ENCODE measurements at places on chromosomes 7 and 10.

- no peak for DNase-seq
Observed at GRCh38 chr7:81690251-81690650, 79.6 kb downstream of the HGF start.

DNA sequence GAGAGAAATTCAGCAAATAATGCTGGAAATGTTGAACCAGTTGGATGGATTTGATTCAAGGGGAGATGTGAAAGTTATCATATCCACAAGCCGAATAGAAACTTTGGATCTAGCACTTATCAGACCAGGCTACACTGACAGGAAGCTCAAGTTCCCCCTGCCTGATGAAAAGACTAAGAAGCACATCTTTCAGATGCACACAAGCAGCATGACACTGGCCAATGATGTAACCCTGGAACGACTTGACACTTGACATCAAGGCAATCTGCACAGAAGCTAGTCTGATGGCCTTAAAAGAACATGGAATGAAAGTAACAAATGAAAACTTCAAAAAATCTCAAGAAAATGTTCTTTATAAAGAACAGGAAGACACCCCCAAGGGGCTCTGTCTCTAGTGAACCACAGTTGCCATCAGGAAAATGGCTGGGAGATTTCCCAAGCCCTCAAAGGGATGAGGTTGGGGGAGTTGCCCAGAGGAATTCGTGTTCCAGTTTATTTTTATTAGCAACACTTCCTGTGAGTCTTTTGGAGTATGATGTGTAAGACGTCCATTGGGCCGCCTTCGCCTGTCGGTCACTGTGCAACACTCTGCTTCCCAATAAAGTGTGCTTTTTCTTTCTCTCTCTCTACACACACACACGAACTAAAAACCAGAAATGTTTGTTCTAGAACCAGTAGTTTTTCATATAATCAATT is 200.0 kb downstream of the HIBADH start:
- no peak for DNase-seq

DNA sequence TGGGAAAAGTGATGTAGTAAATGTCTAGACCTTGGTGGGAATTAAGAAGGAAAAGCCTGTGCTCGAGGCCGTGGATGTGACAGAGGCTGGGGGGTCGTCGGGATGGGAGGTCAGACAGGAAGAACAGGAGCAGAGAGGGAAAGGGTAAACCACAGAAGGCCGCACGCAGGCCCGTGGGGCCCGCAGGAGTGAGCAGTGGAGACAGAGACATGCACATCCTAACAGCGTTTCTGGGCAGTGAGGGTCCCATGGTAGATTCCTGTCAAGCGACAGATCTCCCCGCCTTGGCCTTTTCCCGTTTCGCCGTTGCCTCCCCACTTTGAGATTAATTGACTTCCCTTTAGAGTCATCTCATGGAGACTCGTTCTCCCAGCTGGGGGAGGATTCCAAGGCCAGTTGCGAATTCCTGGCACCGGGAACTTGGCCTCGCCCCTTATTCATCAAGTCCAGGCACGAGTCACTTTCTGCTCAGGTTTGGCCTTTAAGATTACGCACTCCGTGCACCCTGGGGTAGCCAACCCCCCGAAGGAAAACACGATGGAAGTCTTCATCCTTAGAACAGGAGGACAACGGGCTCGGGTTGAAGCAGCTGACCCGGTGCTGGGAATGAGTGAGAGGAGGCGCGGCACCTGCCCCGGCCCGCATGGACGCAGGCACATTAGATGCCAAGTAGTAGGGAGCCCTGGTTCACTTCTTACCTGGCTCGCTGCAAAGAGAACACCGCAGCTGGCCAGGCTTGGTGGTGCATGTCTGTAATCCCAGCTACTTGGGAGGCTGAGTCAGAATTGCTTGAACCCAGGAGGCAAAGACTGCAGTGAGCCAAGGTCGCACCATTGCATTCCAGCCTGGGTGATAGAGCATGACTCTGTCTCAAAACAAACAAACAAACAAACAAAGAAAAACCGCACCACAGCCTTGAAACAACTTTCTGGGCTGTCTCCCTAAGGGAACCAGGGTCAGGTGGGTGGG is 315.2 kb upstream of the SHH start:
- no peak for DNase-seq

DNA sequence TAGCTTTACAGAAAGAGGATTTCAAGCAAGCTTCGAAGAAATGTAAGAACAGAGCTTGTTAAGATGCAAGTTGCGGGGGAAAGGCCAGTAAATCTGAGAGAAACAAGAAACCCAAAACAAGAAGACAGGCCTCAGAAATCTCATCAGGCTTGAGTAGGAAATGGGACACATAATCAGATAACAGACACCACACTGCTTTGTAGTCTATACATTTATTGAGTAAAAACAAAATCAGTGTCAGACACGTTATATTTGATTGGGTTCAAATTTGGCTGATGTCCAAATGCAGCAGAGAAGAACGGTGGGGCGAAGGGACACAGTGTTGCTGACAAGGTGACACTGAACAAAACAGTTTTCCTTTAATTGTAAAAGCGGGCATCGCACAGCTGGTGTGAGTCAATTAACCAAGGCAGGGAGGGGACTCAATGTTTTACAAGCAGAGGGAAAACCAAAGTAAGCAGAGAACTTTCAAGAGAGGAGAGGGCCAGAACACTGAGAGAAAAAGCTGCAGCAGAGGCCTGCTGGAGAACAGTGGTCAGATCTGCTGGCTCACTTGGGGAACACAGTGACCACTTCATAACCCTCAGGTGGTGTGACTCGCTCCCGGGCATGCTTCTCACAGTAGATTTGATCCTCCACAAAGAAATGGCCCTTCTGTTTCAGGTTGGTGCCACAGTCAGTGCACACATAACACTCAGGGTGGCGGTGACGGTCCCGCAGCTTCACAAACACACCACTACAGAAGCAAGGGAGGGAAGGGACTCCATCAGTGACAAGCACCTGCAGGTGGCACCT is 43.5 kb downstream of the ACSM6 start:
- DNase-seq: no peak

DNA sequence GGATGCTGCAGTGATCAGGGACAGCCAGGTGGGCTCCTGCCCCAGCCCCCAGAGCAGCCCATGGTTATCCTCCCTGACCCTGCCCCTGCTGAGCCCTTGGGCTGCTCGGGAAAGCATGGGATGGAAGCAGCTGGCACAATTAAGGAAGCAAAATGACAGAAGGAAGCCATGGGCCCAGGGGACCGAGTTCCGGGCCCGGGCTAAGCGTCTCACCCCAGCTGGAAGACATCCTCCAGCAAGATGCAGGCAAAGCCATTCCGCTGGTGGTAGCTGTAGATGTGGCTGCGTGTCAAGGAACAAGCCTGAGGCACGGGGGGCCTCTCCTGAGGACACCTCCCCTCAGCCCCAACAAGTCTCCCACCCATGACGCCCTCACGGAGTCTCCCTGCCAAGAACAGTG is 1.1 kb downstream of the ATG9B start:
- no peak for DNase-seq

DNA sequence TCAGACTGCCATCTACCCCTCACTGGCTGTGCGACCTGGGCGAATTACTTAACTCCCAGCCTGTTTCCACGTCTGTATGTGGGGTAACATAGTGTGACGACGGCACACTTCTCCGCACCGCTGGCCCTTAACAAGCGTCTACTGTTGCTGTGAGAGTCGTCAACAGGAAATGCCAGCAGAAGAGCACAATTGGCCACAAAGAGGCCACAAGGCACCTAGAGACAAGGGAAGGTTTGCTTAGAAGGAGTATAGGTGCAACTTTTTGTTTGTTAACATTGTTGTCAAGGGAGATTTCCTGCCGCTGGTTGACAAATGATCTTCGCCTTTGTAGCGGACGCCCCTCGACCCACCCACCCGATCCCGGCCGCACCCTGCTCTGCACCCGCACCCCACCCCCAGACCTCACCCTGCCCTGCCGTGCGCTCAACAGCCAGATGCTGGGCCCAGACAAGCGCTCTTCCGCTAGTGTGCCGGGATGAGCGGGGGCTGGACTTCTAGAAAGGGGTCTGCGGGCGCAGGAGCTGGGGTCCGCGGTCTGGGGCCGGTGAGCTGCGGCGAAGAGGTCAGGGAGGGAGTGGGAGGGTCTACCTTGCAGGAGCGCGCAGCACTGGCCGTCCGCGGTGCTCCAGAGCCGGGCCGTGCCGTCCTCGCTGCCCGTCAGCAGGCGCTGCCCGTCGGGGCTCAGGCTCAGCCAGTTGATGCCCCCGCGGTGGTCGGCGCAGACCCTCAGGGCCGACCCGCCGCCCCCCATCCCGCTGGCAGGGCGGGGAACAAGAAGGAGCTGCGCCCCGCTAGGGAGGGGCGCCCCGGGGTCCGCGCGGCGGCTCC is 785 bp downstream of the WDR86 start:
- no peak for DNase-seq

- no peak for DNase-seq
Observed at GRCh38 chr10:112367516-112367915, 6.4 kb upstream of the ACSL5 start.

DNA sequence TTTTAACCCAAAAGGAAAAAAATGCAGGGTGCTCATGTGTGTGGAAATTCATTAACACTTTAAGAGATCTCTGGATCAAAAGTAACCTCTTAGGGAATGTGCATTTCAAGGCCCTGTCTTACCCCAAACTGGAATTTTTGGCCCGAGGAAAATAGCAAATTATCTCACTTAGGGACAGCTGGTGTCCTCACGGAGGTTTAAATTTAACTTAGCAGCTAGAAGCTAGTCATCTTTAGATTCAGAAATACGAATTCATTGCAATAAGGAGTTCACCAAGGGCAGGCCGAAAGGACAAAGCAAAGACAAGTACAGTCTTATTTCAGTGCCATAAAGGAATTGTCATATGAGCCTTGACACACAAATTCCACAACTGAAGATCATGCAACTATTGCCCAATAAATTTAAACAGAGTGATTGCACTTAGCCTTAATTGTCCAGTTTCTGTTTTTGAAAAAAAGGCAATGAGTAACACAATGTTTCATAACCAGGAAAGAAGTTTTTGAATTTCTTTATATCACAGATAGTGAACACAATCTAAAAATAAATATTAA is 22.4 kb upstream of the SEMA3C start:
- no peak for DNase-seq

GRCh38 chr7:35011085-35011484 is 26.2 kb downstream of the DPY19L1 start:
- no peak for DNase-seq

DNA sequence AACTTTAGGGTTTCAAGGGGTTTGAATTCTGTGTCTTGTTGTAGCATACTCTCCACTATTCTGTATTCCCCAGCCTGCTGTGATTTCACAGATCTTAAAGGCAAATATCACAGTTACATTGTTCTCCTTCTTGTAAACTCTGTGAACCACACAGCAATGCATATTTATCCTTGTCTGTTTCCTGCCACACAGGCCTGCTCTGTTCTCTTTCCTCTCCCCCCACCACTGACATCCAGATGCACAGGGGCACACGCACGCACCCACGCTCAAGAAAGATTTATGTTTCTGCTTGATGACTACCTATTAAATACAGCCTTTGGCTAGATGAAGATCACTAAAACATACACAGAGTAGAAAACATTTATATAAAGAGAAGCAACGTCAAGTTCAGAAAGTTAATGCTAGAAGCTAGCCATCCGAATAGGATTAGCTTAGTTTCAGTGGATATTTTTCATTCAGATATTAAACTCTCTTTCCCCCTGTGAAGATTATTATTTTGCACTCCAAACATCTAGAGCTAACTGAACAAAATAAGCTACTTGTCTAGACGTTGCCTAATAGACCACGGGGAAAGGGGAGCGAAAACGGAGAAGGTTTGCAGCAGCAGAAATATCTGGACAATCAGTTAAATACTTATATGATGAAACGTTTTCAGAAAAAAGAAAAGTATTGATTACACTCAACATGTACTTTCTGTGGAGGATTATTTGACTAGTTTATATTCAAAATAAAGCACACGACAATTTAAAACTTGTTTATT is 193.1 kb upstream of the SEMA3C start:
- DNase-seq: no peak

- no peak for DNase-seq
Observed at GRCh38 chr7:149449897-149450296, 11.0 kb downstream of the ZNF777 start.

- DNase-seq: peak; percentile 18
Observed at GRCh38 chr7:101542527-101543241, 86.4 kb downstream of the MYL10 start.

DNA sequence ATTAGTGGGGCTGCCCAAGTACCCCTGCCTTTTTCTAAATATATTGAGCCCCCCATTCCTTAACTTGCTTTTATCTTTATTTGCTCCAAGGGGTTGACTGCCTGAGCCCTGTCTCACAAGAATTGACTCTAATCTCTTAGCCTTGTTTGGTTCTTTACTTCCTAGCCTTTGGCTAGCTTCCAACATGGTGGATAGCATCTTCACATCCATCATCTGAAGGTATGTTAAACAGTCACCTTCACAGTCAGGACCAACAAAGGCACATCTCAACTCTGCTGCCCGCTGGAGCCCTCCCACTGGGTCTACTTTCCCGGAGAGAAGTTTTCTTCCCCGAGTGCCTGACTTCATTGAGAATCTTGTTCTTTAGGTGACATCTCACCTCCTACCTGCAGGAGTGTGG is 329.5 kb downstream of the GPR158 start:
- no peak for DNase-seq

DNA sequence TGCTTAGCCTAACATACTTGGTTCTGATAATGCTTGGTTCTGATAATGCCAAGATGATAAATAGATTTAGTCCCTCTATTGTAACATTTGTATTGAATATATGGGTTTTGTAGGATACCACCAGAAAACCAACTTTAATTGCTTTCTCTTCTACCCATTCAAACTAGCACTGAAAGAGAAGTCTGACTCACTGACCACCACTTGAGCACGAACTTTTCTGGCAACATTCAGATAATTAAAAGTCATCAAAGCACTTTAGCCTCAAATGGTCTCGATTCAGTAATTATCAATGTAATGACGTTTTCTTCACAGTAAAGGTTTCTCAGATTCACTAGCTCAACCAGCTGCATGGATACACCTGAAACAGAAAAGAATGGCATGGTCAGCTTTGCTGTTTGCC is 63.0 kb downstream of the HDAC9 start:
- no peak for DNase-seq

- no peak for DNase-seq
Observed at GRCh38 chr10:105793071-105793470, 1152.0 kb downstream of the SORCS3 start.

- DNase-seq: no peak
Observed at GRCh38 chr10:72883861-72884260, 9.7 kb upstream of the OIT3 start.

DNA sequence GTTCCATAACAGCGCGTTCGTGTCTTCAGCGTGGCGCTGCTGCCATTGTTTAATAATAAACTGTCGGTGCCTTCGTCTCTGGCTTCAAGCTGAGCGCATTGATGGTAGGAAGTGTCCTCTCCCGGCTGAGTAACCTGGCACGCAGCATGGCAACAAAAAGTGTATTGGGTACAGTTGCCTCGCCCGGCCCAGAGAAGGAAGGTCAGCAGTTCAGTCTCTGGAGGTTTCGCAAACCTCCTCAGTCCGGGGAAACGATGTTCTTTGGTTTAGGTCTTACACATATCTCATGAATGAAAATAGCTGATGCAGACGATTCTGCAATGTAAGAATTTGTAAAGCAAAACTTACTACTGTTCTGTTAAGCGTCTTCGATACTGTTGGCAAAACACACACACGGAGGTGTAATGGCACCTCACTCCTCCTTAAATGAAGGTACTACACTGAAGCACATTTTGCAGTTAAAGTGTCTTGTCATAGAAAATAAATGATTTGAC is 739 bp upstream of the CCDC186 start:
- DNase-seq: no peak
